ENCODE measurements at places on chromosomes 12 and 14.
A peak's percentile ranks its signal among the peaks of the same experiment; 100 is the strongest.

DNA sequence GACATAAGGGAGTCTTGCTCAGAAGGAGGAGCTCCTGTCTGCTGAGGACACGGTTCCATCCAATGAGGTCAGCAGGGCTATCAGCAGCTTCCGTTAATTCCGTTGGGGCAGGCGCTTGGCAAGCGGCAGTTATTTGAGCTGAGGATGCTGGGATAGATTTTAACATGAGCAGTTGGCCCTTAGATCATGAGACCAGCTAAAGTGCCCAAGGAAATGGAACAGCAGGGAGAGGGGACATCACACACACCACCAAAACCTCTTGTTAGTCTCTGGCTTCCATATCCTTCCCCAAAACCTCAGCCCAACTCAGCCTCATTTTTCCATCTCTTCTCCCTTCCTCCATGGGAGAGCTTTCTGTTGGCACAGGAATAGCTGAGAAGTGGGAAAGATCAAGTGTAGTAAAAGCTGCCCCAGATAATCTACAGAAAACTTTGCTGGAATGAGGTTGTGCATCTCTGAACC lies 138.7 kb upstream of the PZP start:
- DNase-seq: no peak

DNA sequence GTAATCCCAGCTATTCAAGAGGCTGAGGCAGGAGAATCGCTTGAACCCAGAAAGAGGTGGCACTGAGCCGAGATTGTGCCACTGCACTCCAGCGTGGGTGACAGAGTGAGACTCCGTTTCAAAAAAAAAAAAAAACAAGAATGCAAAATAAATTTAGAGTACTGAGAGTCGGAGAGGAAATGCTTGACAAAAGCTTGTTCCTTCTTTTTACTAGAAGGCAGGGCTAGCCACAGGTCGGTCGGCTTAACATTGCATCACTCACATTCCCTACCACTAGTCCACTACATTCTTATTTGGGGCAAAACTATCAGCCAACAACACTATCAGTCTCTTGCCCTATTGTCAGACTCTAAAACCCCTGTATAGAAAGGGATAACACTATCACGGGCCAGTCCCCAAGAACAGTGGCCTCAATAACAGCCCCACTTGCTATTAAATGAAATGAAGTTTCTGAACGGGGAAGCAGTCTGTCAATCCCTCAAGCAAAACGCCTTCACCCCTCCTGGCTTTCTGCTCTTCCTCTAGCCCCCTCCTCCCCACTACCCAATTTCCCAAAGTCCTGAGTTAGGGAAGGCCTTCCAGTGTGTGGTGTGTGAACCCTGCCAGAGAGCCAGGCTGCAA lies 1.0 kb downstream of the RNF41 start:
- DNase-seq: peak; percentile 23

DNA sequence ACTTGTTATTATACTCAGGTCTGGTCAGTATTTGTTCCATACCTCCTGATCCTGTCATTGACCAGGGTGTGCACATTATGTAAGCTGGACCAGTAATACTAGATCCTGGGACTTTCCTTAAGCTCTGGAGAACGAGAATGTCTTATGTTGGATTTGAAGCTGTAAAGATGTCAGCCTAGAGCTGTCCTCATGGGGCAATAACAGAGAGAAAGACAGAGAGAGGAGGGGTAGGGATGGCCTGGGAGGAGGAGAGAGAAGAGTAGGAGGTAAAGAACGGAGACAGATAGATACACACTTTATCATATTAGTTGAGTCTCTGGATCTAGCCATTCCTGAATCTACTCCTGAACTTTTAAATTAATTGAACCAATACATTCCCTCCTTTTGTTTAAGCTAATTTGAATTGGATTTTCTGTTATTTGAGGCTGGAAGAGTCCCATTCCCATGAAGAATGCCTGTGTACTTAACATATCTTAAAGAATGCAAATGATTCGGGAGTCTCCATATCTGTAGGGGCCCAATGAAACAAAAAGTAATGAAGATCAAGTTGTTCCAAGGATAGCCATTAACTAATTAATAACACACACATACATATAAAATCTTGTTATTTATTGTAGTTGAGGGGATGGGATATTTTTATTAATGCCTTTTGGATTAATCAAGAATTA lies 55.9 kb downstream of the PLEKHA5 start:
- DNase-seq: no peak

- no peak for DNase-seq
Observed at GRCh38 chr12:89263900-89264299, 88.4 kb downstream of the DUSP6 start.

DNA sequence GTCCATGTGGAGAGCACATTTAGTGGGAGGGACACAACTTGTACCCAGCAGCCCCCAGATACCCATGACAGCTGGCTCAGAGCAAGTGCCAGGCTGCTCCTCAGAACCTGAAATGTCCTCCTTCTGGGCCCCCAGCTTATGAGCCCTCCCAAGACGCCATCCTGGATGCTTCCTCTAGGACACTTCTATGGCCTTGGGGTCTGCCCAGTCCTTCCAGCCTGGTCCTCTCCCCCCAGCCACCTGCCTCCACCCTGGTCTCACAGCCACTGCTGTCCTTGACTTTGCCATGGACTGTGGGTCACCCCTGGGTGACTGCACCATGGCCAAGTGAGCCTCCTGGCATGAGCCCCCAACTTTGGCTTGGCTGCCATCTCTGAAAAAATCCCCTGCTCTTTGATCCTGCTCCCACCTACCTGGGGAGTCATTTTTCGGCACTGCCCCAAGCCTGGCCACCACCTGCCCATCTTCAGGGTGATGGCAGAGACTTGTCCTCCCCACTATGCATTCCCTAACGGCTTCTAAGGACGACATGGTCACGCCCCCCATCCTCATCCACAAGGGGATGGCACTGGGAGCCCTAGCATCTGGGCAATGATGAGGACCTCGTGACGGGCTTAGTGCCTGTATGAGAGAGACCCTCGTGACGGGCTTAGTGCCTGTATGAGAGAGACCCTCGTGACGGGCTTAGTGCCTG lies 323.7 kb downstream of the TMEM121 start:
- DNase-seq: no peak

DNA sequence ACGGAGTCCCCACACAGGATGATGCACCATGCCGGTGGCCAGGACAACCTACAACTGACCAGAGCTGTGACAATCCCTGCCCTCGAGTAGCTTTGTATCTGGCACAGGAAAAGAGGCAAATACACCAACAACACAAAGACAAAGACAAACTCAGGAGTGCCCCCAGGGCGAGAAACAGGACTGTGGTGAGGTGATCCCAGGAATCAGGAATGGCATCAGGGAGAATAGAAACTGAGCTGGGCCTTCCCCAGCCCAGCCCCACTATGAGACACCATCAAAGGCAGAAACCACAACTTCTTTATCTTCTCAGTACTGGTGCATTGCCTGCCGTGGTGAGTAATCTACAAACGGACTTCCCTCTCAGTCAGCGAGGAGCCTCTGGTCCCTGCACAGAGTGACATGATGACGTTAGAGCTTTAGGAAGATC lies 157.7 kb downstream of the TTC7B start:
- no peak for DNase-seq

GRCh38 chr14:56268039-56268438 lies 149.8 kb downstream of the PELI2 start:
- DNase-seq: no peak

DNA sequence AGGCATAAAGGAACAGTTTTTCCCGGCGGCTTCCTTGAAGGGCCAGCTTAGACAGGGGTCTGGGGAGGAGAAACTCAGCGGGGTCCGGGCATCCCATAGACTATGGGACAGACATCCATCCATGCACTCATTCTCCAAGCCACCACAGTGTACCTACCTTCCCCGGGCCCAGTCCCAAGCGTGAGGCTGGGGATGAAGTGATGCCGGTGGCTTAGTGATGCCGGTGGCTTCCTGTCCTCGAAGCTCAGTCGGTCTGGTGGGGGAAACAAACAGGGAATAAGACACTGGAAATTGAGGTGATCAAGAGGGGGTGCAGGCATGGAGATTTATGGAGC lies 421 bp downstream of the RTL1 start:
- DNase-seq: no peak

DNA sequence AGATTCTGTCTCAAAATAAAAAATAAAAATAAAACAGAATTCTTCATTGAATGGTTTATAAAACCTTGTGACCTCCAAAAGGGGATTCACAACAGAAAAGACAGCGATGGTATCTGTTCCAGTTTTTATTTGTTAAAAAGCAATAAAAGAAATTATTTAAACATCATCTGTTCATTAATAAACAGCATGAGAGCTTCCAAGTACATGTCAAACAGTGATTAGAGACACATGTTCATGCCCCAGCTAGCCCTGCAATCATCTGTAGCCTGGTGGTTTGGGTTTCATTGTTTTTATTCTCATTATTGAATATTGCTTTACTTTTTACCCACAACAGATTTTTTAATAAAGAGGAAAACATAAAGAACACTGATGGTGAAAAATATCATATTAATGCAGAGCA lies 173.3 kb downstream of the ANO2 start:
- DNase-seq: no peak

DNA sequence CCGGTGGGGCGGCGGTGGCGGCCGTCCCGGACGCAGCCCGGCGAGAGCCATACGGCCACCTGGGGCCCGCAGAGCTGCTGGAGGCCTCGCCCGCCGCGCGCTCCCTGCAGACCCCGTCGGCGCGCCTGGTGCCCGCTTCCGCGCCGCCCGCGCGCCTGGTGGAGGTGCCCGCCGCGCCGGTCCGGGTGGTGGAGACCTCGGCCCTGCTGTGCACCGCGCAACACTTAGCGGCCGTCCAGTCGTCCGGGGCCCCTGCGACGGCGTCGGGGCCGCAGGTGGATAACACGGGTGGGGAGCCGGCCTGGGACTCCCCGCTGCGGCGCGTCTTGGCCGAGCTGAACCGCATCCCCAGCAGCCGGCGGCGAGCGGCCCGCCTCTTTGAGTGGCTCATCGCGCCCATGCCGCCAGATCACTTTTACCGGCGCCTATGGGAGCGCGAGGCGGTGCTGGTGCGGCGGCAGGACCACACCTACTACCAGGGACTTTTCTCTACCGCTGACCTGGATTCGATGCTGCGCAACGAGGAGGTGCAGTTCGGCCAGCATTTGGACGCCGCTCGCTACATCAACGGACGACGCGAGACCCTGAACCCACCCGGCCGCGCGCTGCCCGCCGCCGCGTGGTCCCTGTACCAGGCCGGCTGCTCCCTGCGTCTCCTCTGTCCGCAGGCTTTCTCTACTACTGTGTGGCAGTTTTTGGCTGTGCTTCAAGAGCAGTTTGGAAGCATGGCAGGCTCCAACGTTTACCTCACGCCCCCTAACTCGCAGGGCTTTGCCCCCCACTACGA lies 716 bp downstream of the RIOX1 start:
- DNase-seq: no peak

- DNase-seq: peak; percentile 99
Observed at GRCh38 chr14:91149462-91149861, 35.6 kb downstream of the DGLUCY start.

GRCh38 chr14:82366803-82367202 lies 833.1 kb upstream of the SEL1L start:
- no peak for DNase-seq

DNA sequence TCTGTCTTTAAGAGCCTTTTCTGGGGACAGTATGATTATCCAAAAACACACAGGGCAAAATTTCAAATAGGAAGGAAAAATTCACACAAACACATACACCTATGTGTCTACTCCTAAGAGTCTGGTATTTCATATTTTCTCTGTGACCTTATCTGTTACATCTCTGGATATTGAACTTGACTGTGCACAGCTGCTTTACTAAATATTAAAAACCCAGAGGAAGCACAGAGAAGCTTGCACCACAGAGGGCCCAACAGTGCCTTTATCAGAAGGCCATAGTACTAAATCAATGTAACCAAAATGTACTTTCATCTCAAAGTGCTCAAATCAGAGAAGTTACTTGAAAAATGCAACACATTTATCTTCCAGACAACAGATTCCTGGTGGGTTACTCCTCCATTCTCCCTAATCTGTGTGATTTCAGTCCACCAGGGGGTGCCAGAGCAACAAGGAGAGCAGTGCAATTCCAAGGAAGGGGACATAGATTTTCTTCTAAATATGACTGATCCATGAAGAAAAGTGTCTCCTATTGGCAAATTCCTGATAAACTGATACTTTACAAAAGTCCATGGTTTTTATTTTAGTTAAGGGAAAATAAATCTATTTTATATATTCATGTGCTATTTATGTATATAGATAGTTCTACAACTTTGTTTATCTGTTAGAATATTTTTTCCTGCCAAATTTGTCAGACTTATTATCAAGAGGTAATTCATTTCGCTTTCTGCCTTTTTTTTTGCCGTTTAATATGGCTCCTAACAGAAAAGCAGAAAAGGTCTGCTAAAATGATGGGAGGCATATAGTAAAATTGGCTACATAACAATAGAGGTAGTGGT lies 617.6 kb downstream of the LRFN5 start:
- DNase-seq: peak; percentile 16

DNA sequence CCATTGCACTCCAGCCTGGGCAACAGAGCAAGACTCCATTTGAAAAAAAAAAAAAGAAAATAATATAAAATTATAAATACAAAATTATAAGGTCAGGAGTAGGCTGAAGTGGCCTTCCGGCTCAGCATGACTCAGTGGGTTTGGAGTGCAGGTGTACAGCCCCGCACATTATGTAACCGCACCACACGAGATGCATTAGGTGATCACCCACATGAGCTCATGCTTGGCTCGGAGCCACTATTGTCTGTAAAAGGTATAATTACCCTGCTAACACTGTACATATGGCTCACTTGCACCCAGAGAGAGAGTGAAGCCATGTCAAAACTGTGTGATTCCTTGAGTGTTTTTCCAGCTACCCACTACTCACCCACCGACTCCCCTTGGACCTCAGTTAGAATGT lies 557.0 kb downstream of the SLC6A15 start:
- DNase-seq: no peak

DNA sequence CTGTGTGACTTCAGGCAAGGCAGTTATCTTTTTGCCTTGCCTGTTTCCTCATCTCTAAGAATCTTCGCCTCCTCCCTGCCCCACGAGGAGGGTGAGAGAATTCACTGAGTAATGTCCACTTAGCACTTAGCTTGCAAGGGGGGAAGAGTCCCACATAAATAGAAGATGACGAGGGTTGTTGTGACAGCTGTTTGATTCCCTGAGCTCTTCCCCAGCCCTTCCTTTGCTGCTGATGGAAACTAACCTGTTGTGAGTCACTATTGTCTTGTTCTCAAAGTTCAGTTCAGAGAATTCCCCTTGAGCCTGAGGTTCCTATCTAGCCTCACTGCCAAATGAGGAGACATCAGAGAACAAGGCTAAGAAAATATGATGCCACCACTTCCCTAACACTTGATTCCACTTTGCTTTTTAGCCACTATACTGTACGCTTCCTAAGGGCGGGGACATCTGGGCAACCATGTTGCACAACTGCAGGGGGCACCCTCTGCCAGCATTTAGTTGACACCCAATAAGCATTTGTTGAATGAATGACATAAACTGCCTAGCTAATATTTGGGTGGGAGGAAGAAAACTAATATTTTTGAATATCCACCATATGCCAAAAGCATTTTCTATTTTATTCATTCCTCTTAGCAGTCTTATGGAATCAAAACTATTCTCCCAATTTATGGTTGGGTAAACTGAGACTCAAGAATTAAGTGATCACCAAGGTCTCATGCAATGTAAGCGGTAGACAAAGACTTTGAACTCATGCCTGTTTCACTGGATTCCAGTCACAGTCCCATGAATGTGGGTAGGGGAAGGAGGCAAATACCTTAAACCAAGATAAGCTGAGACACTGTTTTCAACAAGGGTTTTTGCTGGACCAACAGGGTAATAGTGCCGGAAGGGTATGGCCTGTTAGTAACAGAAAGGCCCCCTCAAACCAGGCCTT lies 77.6 kb downstream of the ZFP36L1 start:
- DNase-seq: no peak
